ENCODE measurements at places on chromosomes 1 and 21.

- no peak for DNase-seq
Observed at GRCh38 chr1:100036718-100037655, 67.2 kb downstream of the SLC35A3 start.

- no peak for DNase-seq
Observed at GRCh38 chr1:111486431-111486830, 12.6 kb downstream of the C1orf162 start.

DNA sequence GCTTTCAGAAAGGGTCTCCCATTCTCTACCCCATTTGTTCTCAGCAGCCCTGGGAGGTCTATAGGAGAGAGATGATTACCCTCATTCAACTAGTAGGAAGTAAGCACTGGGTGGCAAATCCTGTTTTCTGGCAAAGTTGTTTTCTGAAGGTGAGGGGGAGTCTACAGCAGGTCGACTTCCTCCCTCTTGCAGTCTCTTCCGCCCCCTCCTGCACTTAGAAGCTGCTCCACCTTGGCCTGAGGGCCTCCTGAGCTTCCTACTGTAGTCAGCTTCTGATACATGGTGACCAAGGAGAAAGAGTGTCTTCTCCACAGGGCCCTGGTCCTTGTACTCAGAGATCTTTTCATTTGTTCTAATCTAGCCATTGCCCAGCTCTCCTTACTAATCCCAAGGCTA lies 93.1 kb downstream of the RGL1 start:
- DNase-seq = no peak

- no peak for DNase-seq
Observed at GRCh38 chr1:55386456-55386855, 171.3 kb upstream of the USP24 start.

- DNase-seq = no peak
Observed at GRCh38 chr1:209926045-209926444, 12.0 kb upstream of the SYT14 start.

- no peak for DNase-seq
Observed at GRCh38 chr1:28341591-28341990, 12.8 kb downstream of the MED18 start.

- no peak for DNase-seq
Observed at GRCh38 chr1:238530209-238530851, 639.6 kb upstream of the ZP4 start.

DNA sequence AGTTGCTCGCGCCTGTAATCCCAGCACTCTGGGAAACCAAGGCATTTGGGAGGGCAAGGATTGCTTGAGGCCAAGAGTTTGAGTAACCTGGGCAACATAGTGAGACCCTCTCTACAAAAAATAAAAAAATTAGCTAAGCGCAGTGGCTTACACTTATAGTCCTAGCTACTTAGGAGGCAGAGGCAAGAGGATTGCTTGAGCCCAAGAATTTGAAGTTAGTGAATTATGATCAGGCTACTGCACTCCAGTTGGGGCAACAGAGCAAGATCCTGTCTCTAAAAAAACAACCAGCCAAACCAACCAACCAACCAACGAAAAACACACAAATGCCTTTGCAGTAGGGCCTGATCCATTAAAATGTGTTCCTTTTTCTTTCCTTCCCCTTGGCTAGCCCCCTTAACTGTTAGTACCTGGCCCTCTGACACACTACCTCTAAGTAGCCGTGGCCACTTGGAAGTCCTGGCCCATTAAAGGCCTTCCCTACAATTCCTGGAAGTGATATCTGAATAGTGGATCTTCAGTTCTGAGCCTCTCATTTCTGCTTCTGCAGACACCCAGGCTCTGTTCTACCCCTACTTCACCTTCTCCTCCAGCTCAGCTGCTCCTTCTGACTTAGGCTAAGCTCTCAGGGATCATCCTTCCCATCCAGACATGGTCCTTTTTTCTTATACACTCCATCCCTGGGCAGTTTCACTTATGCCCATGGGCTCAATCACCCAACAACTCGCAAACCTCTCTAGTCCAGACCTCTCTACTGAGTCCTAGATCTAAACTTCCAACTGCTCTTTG lies 3.5 kb upstream of the OSCP1 start:
- no peak for DNase-seq

- DNase-seq = peak; percentile 8
Observed at GRCh38 chr1:1470626-1471388, 758 bp upstream of the ATAD3B start.

DNA sequence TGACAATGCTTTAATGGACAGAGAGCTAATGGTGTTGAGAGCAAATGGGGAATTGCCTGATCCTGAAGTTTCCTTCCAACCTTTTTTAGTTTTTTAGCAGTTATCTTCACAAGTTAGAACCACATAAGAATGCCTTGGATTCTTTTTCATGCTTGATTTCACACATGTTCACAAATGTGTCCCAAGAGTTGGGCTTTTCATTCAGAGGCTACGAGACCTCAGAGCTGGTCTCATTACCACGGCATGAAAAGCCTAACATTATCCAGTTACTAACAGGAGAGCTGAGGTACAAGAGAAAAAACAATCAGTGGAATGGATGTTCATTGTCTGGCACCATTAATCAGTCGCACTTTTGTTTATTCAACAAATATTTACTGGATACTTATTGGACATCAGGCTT lies 340.6 kb downstream of the ZNF326 start:
- DNase-seq = no peak

DNA sequence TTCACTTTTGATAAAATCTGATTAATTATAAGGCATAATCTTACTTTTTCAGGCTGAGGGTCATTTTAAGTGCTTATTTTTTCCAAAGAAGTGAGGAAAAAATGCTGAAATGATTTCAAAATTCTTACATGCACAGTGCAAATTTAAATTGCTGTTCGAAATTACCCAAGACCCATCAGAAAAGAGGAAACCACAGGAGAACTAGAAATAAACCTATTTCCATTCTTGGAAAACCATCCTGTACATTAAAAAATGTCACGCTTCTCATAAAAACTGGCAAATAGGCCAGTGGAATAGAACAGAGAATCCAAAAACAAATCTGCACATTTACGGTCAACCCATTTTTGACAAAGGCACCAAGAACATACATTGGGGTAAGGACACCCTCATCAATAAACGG lies 414.9 kb downstream of the SMYD3 start:
- no peak for DNase-seq

DNA sequence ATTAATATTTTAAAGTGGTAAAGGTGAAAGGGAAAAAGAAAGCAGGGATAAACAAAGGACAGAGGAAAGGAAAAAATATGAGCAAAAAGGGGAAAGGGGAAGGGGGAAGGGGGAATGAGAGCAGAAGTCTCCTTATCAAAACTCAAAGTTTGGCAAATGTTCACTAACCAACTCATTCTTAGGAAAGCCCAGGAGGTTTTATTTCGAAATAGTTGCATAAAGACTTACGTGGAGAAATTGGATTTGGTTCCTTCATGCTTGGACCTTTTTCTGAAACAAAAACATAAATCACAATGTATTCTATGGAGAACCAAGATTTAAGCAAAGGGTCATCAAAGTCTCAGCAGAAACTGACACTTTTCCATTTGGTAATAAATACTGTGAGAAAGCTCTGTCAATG lies 188.1 kb downstream of the TGFBR3 start:
- DNase-seq = no peak

GRCh38 chr1:110148961-110149360 lies 1.3 kb upstream of the SLC6A17 start:
- no peak for DNase-seq

GRCh38 chr1:183580281-183580682 lies 10.0 kb downstream of the NCF2 start:
- DNase-seq = peak; percentile 21

GRCh38 chr1:4655674-4656532 lies 1.5 kb downstream of the AJAP1 start:
- no peak for DNase-seq

DNA sequence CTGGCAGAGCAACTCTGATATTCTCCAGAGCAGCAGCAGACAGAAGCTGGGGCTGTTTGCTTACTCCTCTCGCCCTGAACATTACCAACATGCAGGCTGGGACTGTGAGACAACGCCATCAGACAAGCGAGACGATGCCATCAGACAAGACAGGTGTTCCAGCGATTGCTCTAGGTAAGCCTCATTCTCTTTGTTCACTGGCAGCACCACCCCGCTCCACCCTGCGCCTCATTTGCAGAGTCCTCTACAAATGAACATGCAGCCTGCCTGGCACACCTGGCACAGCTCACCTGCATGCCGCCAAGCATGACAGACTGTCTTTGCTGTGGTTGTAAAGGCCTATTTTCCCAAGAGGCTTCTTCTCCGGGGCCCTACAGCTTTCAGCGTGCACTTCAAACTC lies 346.2 kb downstream of the SMYD3 start:
- DNase-seq = no peak

DNA sequence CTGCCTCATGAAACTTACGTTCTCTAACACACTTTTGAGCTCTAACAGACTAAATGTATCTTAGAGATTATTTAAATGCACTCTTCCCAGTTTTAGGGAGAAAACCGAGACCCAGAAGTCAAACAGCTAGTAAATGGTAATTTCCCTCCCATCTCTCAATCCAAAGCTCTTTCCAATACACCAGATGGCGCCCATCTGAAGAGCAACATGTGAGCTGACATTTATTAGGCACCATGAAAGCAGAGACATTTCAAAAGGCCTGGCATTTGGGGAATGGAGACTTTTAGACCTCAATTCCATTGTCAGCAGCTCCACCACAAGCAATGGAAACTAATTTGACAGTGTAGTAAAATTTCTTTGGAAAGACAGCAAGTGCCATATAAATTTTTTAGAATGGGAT lies 191.4 kb downstream of the DAB1 start:
- no peak for DNase-seq

GRCh38 chr1:23018661-23019093 lies 591 bp upstream of the KDM1A start:
- no peak for DNase-seq

GRCh38 chr1:61682891-61683290 lies 42.0 kb downstream of the TM2D1 start:
- DNase-seq = no peak
